ENCODE measurements at places on chromosomes 13 and 19.

- DNase-seq: no peak
These were observed 62.9 kb downstream of the CHST8 start for GRCh38 chr19:33684538-33685232.

DNA sequence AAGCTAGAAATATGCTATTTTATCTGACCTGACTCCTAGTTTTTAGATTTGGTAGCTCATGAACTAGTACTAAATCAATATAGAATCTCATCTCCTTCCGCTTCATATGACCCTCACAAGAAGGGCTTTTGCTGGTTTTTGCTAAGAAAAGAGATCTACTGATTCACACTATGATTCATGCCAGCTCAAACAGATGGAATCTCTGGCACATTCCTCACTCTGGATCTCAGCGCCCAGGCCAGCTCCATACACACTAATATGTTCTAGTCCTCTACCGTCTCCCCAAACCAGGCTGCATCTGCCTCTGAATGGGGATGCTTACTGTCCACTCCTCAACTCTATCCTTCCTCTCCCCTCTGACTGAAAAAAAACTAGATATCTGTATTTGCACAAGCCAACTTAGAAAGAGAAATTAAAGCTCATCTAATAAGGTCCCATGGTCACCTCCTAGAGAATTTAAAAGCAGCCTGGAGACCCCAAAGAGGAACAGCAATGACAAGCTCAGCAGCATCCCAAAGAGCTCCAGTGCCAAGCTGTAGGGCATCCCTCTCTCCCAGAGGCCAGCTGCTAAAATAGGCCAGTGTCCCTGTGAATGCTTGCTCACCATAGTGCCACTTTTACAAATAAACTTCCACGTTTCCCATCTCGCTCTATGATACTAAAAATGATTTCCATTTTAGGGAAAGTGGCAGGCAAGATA is 74.9 kb downstream of the LHFPL6 start:
- DNase-seq: peak; percentile 84

GRCh38 chr13:73865027-73865426 is 269.2 kb downstream of the KLF12 start:
- peak; percentile 29 for DNase-seq

DNA sequence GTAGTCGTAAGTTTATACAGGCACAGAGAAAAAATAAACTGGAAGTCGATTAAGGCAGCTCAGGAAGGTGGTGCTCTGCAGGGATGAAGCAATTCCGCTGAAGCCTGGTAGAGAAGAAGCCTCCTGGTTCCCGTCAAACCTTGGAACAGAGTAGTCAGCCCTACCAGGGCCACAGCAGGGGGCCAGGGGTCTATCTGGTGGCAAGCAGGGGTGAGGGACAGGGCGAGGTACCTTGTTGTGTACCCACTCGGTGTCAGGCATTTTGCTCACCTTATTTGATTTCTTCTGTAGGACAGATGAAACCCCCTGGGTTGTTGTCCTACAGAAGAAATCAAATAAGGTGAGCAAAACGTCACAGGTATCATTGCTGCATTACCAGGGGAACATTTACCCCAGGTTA is 70.6 kb downstream of the C13orf42 start:
- DNase-seq: no peak

DNA sequence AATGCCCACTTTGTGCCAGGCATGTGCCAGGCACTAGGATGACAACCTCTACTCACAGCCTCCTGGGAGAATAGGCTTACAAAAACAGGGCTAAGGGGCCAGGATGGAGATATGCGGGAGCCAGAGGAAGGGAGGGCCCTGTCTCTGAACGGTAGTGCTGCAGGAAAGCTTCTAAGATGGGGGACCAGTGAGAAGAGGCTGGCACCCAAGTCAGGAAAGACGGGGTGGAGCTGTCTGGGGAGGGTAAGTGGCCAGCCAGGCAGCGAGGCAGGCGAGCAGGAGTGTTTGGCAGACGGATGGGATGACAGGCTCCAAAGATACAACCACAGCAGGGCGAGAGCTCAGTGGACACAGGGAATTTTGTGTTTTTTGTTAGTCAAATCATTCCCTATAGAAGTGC is 44.7 kb upstream of the GPI start:
- no peak for DNase-seq

DNA sequence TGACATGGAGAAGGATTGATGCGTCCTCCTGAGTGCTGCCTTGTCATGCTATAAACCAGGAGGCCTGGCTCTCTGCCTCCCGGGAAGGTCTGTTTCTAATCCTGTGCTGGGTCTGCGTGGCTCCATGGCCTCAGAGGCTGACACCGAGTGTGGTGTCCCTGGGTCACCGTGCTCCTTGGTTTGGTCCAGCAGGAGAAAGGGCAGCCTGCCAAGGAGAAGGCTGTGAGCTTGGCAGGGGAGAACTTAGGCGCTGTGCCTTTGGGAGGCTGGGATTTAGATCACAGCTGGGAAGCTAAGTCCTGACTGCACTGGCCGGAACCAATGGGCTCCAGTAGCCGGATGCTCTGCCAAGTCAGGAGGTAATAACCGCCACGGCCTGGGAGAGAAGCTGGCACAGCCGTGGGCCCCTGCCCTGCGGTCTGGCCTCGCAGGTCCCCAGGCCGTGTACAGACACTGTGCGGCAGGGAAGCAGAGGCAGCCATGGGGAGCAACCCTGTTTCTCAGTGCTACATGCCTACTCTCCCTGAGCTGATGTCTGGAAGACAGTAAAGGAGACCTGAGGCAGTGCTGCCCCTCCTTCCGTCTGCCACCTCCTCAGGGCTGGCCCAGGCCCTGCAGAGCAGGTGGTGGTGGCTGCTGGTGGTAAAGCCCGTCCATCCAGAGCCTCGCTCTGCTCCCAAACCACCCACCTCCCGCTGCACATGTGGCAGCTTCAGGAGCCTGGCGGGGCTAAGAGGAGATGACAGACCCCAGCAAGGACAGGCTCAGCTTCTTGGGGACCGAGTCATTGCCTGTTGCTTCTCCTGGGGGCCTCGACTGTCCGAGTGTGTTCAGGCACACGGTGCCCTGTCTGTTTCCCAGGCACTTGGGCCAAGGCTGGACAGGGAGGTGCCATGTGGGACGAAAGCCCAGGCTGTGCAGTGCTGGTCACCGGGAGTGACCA is 44.9 kb downstream of the C13orf46 start:
- DNase-seq: peak; percentile 75

GRCh38 chr13:93925990-93926389 is 553.5 kb downstream of the DCT start:
- DNase-seq: no peak

DNA sequence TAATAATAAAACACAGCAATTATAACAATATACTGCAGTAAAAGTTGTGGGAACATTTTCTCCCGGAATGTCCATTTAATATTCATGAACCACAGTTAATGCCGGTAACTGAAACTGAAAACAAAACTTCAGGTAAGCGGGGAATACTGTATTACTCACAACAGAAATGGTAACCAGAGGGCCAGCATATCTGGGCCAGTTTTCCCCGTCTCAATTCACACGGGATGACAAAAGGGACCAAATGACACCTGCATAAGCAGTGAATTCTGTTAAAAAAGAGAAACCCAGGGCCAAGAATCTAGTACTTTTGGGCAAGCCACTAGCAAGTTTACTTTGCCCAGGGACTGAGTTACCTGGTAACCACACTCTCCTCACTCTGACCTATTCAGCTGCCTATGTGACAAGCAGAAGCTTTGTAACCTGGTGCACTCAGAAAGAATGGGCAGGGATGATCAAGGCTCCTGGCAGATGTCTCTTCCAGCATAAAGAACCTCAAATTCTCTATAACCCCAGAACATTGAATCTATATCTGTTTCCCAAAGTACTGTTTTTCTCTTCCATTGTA is 1171.2 kb downstream of the DIAPH3 start:
- no peak for DNase-seq

DNA sequence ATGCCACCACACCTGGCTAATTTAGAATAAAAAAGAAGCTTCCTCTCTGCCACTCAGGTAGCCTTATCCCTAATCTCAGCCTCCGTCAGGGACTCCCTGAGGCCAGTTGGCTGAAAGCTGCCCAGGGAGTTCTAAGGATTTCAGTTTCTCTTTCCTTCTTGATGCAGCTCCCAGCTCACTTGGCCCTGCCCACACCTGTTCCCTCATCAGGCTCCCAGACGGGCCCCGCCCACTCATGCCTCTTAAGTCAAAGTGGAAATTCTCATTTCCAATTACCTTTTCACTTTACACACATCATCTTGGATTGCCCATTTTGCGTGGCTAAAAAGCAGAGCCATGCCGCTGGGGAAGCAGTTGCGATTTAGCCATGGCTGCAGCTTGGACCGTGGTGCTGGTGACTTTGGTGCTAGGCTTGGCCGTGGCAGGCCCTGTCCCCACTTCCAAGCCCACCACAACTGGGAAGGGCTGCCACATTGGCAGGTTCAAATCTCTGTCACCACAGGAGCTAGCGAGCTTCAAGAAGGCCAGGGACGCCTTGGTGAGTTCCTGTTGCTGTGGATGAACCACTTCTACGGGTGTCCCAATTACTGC is at the start of gene IFNL1:
IFNL1 (plus strand) TSS at position 353 of the 591 bp plus-strand sequence; CDS start at position 368, 15 bp downstream.
- DNase-seq: no peak

DNA sequence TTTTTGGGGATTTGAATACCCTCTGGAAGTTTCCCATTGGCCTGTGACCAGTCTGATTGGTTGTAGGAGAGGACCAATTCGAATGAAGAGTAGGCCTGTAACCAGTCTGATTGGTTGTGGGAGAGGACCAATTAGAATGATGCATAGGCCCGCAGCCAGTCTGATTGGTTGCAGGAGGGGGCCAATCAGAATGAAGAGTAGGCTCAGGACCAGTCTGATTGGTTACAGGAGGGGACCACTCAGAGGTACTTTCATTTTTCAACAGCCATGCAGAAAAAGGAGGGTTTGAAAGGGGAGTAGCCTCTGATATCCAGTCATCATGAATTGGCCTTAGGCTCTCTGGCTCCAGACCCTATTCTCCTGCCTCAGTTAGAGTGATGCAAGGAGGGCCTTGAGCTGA is 30.4 kb upstream of the SLC1A5 start:
- peak; percentile 55 for DNase-seq

DNA sequence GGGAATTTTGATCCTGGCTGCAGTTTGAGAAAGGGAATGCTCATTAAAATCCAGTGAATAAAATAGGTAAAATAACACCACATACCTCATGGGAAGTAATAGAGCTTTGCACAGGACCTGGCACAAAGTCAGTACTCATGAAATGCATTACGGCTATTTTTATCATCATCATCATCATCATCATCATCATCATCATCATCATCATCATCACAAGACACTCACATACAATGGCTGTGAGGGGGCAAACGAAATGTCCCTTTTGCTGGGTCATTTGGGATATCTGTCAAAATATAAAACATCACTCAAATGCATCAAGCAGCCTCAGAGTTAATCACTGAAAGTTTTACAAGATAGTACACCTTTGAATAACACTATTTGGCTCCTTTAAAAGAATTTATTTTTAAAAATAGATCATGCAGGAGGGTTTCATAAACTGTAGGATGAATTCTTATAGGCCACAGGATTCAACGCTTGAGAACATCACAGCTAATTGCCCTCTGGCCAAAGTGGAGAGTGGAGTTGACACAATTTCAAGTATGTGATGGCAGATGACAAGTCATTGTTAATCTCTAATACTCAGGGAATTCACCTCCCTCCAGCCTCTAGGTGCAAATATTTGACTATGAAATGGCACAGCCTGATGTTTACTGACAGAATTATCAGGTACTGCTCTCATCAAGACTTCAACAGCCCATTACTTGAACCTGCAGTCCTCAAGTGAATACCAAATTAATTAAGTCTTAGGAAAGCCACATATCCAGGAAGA is 14.2 kb upstream of the ZNF599 start:
- no peak for DNase-seq

- peak; percentile 82 for DNase-seq
These were observed 58.4 kb upstream of the C13orf46 start for GRCh38 chr13:114032126-114032799.

GRCh38 chr19:39178296-39179006 is 18.3 kb upstream of the NCCRP1 start:
- no peak for DNase-seq

GRCh38 chr19:29263305-29264135 is 50.6 kb upstream of the UQCRFS1 start:
- peak; percentile 47 for DNase-seq

- DNase-seq: no peak
These were observed 1.6 kb upstream of the AKAP11 start for GRCh38 chr13:42270160-42270856.

DNA sequence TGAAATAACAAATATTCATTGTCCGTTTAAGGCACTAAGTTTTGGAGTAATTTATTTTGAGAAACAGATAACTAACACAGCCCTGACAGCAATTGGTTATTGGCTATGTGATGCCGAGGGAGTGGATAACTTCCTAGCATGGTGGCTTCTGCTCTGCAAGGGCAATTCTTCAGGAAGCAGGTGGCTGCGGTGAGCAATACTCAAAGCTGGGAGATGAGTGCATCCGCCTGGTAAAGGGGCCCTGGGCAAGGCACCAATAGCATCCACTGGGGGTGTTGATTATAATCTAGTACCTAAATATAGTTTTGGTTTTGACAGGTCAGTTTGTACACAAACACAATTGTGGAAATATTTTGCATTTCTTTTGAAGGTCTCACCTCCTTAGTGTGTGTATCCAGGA is 41.0 kb downstream of the CCDC70 start:
- DNase-seq: no peak

All from fibroblast of pulmonary artery (primary cell).